H9 (cell line): ENCODE measurements at places on chromosomes 5 and 9. TPM values are rescaled to one million over a fixed set of nuclear protein-coding genes. Genes with fewer than 3 reads are reported as not detected.

HBEGF gene
- 2.4 and 2.5 TPM in 2 replicates for total RNA-seq

PTGDS gene
- total RNA-seq = 3.6 and 4.8 TPM in 2 replicates

AGPAT2 gene
- total RNA-seq = 28.3 and 29.7 TPM in 2 replicates

PLEKHG4B gene
- total RNA-seq = 41.9 and 44.3 TPM in 2 replicates

GRCh38 chr5:171858303-171858702 is 72.7 kb downstream of the SMIM23 start:
- H3K4me1 ChIP-seq = no peaks in the 10 kb centered on the region
- H3K36me3 ChIP-seq = peaks cover 18% of the 10 kb centered on the region
- H3K27me3 ChIP-seq = no peaks in the 10 kb centered on the region
- no peak overlapping the region for H3K4me3 ChIP-seq
- no peak overlapping the region for H3K27ac ChIP-seq

DNA sequence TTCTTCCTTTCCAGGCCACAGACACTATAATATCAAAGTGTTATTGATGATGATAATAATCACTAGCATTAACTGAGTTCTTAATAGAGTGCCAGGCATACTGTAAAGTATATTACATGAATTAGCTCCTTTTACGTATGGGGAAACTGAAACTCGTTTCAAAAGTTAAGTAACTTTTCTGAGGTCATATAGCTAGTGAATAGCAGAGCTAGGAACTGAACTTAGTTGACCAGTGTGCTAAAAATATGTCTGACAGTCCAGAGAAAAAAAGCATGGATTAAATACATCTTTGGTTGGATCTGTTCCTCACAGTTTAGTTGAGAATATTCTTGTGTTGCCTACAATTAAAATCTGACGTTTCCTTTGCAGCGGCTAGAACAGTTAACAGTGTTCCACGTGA is 18.4 kb upstream of the CATSPER3 start:
- H3K4me1 ChIP-seq = no peaks in the 10 kb centered on the region
- peaks cover 3% of the 10 kb centered on the region for H3K36me3 ChIP-seq
- H3K27ac ChIP-seq = no peak overlapping the region
- H3K4me3 ChIP-seq = no peak overlapping the region

DNA sequence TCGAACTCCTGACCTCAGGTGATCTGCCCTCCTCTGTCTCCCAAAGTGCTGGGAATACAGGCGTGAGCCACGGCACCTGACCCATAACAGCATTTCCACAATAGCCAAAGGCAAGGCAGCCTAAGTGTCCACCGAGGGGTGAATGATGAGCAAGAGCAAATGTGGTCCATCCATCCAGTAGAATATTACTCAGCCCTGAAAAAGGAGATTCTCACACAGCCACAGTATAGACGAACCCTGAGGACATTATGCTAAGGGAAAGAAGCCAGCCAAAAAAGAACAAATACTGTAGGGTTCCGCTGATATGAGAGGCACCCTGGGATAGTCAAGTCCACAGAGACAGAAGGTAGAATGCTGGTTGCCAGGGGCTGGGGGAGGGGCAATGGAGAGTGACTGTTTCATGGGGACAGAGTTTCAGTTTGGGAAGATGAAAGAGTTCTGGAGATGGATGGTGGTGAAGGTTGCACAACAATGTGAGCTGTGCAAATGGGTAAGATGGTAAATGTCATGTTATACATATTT is 7.0 kb downstream of the LAMC3 start:
- peaks cover 7% of the 10 kb centered on the region; the same call in 1 of the 2 replicates for H3K4me1 ChIP-seq
- no peak for DNase-seq
- H3K27ac ChIP-seq = no peak overlapping the region
- no peaks in the 10 kb centered on the region for H3K27me3 ChIP-seq
- H3K36me3 ChIP-seq = peaks cover 3% of the 10 kb centered on the region; the same call in 2 of the 3 replicates
